Hindlimb muscle (tissue), 1 donor: ENCODE measurements at places on chromosomes 6 and 20.
A peak's percentile ranks its signal among the peaks of the same experiment; 100 is the strongest.

GRCh38 chr6:82611751-82612150, 248.1 kb downstream of the TPBG start:
- DNase-seq: no peak

- no peak for DNase-seq
Measured at GRCh38 chr6:144331491-144331969, 46.4 kb downstream of the UTRN start.

GRCh38 chr6:98845211-98846020, 11.0 kb downstream of the POU3F2 start:
- peak; percentile 79 for DNase-seq

DNA sequence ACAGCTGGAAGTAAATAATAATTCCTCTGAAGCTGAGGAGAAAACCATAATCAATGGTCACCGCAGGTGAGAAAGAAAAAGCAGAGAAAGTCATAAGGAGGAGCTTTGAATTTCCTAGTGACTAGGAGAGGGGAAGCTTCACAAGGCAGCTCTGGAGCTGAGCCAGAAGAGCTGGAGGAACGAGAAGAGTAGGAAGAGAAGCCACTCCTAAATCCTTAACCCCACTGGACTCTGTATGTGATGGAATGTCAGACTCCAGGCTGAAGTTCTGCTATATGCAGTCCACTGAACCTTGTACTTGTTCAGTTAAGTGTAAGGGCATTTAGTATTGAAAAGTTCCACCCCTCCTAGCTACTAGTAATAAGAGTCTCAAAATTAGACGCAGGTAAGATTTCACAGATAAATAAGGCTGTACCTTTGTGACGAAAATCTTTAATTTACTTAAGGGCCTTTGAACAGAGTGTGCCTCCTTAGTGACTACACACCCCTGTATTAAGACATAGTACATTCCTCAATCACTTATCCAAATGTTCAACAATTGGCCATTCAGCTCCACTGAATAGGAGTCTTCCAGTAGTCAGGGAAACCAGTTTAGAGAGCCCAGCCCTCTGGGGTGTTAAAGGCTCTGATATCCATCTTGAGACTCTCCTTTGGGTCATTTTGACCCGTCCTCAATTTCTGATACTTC, 71.4 kb upstream of the UFL1 start:
- peak; percentile 63 for DNase-seq

GRCh38 chr20:54550776-54551396, 75.5 kb downstream of the DOK5 start:
- DNase-seq: no peak

DNA sequence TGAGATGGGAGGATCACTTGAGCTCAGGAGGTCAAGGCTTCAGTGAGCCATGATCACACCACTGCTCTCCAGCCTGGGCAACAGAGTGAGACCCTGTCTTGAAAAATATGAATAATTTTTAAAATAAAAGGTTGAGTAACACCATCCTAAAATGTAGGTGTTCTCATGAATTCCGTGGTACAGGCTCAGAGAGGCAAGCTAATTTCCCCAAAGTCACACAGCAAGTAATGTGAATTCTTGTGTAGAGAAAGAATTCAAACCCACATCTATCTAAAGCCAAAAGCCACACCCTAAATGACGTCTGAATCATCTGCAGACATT, 80.5 kb downstream of the ZNF217 start:
- no peak for DNase-seq

DNA sequence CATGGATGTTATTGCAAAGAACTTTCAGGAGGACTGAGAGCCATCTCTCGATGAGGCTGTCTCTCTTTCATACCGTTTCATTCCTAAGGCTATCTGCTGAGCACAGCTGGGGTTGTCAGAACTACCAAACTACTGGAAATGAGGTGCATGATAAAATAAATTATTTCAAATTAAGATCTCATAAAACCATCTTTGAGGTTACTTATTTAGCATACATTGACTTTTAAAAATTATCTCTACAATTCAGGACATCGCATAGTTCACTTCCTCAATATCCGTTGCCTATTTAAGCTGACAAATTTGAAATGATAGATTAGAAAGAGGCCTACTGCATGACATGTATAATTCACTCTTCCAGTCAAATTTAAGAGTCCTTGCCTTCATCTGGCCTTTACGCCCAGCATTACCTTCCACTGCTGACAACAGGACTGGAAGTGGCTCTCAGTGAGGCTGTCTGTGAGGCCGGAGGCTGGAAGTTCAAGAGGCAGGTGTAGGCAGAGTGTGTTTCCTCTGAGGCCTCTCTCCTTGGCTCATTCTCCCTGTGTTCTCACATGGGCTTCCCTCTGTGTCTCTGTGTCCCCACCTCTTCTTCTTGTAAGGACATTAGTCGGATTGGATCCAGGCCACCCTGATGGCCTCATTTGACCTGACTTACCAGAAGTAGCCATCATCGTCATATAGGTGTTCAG, 12.8 kb upstream of the DUSP22 start:
- DNase-seq: no peak

DNA sequence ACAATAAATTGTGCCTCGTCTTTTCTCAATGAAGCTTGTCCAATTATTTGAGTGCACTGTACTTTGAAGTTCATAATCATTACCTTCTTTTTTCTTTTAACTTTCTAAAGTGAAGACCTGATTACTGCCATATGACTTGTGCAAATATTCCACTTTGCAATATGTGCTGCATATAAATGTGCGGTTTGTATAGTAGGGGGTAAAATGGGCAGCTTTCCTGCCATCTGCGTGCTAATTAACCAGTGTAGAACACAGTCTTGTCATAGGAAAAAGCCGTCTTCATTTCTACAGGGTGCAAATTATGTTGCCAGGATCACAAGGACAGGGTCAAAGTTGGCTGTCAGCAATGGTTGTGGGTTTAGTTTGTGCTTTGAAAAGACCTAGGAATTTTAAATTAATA, 397.0 kb downstream of the NKAIN2 start:
- DNase-seq: no peak

GRCh38 chr20:46203510-46203837, 85.4 kb downstream of the CD40 start:
- no peak for DNase-seq

- DNase-seq: no peak
Measured at GRCh38 chr6:136539967-136540652, 10.1 kb downstream of the MAP7 start.
